ENCODE measurements at places on chromosomes 11 and 22.

- DNase-seq = no peak
Observed at GRCh38 chr11:19814421-19814820, 101.8 kb downstream of the NAV2 start.

DNA sequence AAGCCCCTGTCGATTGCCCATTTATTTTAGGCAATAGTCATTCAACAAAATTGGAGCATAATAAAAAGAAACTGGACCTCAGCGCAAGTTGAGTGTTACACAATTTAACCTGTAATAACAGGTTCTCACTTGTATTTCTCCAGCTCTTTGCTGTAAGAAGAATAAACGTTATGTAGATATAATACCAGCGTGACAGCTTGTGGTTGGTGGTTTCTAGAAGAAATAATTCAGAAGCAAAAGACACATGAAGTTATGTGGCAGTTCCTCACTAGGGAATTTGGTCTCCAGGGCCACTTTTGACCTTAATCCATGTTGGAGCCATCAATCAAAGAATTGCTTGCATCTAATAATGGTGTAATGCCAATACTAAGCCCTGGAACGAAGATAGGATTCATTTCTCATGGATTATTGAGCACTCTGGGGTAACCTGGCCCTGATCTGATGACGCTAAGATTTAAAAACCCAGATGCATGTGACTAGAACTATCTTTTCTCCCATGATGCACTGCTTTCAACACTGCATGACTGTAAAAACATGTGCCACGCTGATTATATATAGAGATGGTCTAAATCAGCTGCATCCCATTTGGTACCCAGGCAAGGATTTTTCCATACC lies 129.7 kb upstream of the LDLRAD3 start:
- DNase-seq = no peak

DNA sequence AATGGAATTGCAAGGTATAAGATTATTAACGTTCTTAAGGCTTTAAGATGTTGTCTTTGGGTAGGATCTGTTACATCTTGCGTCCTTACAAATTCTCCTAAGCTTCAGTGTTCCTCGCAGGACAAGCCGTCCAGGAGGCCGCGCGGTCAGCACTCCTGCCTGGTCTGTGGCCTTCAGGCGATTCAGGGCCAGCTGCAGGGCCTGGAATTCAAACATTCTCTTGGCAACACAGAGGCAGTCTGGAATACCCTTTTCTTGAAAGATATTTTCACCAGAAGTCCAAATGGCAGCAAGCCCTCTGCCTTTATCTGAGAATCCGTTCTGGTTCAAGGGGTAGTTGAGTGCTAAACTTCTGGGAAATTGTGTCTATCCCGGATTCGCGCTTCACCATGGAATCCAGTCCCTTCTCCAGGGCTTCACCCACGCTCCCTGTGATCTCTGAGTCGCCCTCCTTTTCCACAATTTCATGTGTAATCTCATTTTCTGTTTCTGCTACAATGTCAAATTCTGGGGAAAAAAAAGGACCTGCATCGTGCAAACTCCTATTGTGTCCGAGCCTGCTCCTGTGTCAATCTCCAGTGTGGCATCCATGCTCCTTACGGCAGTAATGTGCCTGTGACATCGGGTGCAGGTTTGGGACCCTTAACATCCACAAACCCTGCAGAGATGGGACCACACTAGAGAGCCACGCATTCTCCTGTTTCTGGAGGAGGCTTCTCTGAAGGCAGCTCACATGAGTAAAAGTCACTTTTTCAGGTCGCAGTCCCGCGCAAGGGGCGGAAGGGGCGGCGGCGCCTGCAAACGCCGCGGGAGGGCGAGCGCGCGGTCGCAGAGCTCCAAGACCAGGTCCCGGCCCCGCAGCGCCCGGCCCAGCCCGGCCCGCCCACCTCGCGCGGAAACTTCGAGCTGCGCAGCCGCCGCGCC lies 25.4 kb upstream of the SORL1 start:
- peak; percentile 49 for DNase-seq

DNA sequence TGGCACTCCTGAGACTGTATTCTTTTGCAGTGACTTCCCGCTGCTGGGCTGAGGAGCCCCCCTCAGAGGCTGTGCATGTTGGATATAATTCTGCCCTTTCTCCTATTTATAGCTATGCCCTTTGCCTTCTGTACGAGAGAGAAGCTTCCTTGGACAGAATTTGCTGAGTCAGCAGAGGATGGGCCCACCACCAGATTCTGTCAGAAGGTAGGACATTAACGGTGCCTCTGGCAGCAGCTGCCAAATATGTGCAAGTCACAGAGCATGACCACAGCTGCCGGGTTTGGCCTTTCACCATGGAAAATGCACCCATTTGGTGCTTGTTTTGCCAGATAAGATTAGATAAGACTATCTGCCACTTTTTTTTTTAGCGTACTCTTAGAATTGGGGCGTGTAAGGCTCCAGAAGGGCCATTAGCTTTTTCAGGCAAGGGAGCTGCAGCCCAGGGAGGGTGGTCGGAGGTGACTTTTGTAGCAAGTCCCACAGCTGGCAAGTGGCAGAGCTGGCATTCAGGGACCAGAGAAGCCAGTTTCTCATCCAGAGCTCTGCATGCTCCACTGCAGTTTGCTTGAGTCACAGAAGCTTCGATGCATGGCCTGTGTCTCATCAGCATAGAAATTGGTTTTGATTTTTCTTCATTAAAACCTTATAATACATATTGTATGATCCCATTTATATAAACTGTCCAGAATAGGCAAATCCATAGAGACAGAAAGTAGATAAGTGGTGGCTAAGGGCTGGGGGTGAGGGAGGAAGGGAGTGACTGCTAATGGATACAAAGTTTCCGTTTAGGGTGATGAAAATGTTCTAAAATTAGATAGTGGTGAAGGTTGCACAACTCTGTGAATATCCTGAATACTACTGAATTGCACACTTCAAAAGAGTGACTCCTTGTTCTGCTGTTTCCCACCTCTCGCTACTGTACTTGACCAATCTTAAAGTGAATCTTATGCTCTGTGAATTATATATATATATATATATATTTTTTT lies 15.8 kb downstream of the UPB1 start:
- DNase-seq = no peak

Data from right kidney (tissue), 9 donors.